ENCODE measurements at places on chromosomes 1 and 21.

DNA sequence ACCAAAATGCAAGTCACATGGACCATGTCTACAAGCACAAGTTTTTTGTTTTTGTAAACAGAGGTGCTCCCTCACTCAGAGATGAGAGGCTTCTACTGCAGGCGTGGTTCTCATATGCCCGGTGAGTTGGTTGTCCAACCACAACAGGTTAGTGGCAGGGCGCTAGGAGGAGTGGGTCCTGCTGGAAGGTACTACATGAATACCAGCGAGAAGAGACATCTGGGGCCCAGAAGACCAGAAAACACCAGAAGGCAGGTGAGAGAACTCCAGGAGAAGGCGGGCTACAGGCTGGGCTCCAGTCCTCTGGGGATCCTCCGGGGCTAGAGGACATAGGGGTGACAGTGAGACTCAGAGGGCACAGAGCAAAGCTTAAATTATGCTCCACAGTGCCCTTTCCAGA is 366.5 kb downstream of the MATN1 start:
- no peak for DNase-seq

DNA sequence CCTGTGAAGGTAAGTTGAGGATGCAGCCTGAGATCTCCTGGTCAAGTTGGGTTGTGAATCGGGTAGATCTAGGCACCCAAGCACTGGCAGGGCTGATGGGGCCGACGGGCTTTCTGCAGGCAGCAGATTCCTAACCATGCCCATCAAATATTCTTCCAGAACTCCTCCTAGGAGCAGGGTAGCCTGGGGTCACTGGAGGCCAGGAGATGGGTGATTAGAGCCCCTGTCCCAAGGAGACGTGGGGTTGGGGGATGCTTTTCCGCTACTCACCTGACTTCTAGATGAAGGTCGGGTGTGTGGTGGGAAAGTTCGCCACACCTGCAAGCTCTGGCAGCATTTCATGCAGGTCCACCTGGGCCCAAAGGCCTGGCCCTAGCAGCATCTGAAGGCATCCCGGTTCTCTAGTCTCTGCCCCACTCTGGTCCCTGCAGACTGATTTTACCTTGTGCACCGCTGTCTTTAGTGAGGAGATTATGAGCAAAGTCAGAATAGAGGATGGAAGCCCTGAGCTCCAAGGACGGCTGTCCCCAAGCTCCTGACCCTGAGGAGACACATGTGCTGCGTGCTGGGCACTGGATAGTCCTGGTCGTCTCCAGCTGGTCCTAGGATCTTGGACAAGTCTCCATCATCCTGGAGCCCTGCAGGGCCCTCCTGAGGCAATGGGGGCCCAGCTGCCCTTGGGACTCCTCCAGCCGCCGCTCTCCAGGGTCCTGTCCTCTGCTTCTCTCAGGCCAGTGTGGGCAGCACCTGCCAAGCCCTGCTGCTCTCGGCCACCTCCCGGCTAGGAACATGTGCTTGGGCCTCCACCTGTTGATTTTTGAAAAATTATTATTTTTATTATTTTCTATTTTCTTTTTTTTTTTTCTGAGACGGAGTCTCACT is 21.8 kb upstream of the C2CD2 start:
- DNase-seq = no peak

DNA sequence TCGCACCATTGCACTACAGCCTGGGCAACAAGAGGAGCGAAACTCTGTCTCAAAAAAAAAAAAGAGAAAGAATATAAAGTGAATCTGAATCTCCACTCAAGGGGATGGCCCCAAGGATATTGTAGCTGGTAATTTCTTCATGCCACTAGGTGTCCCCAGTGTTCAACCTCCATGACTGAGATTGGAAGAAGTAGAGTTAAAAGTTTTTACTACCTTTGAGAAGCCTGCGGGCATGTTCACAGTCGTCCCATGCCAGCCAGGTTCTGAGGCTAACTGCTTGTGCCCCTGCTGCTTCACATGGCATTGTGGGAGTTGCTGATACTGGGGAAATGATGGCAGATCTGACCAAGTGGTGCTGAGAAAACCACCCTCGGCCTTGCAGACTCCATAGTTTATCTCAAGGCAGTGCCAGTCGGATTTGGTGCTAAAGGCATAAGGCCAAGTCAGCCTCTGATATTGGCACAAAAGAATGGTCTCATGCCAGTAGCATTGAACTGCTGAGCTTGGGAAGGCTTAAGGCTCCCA is 10.8 kb upstream of the SHISA4 start:
- DNase-seq = no peak

- no peak for DNase-seq
These were observed 3.9 kb upstream of the NUAK2 start for GRCh38 chr1:205325334-205325884.

Measured in NCI-H2081 treated with DMSO at 0.1 percent for 48 hours (cell line).